ENCODE measurements at places on chromosomes 2 and 18.

GRCh38 chr2:55887901-55888624, 35.5 kb downstream of the EFEMP1 start:
- DNase-seq, result no peak

DNA sequence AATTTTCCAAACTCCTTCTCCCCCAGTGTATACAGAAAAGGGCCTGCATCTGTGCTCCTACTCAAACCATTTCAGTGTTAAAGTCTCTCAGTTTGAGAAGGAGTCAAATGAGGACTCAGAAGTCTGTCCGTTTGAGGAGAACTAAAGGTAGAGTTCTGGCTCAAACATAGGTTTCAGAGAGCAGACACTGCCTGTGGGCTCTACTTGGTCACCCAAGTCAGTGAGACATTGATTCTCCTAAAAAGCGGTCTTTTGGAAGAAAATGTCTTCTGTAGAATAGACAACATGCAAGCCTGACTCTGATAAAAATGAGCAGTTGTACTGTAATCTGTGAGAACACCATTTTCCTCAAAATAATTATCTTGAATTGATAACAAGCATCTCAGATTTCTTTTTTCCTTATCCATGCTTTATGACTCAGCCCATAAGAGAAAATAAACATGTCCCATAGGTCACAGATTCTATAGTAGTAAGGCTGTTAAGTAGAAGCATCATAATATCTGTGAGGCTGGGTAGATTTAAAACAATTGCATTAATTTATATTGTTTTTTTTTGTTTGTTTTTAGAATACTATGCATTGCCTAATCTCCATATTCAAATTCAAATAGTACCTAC, 82.8 kb downstream of the ASXL3 start:
- no peak for DNase-seq

GRCh38 chr2:23488584-23488983, 103.6 kb downstream of the KLHL29 start:
- DNase-seq, result no peak

GRCh38 chr2:3126911-3127621, 250.6 kb downstream of the EIPR1 start:
- DNase-seq, result no peak

Measured in iPS DF 19.7 (cell line).